ENCODE measurements at places on chromosomes 11 and 22.

GRCh38 chr22:33635766-33636165 is 284.5 kb downstream of the LARGE1 start:
- DNase-seq = no peak

DNA sequence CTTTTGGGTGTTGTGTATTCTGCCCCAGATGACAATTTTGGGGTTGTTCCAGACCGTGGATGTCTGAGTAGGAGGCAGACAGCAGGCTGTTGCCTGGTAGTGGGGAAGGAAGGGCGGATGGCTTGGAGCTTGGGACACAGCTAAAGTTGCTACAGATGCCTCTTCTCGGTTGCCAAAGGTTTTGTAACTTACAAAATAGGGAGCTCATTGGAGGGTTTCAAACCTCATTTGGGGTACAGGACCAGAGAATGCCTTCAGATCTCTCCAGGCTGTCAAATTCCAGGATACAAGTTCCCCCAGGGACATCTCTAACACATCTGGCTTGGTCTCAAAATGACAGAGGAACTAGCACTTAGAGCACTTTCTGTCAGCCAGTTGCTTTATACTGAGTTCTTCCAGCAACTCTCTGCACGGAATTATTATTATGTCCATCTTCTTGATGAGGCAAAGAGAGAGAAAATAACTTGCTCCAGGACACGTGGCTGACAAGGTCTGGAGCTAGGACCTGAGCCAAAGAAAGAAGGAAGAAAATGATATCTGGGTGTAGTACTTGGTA is 56.0 kb downstream of the SLC1A2 start:
- no peak for DNase-seq

GRCh38 chr22:42879371-42880021 is 22.4 kb upstream of the ARFGAP3 start:
- no peak for DNase-seq

- peak; percentile 57 for DNase-seq
These were observed 17.1 kb upstream of the ADORA2A start for GRCh38 chr22:24410110-24410856.

All from choroid plexus epithelial cell (primary cell).